ENCODE measurements at places on chromosomes 6 and 20. TPM values are rescaled to one million over a fixed set of nuclear protein-coding genes. Genes with fewer than 3 reads are reported as not detected.

The TTLL9 gene
- total RNA-seq = 0.37 TPM

The RAET1L gene
- total RNA-seq = not detected

The BPIFB4 gene
- not detected for total RNA-seq

The CYP39A1 gene
- total RNA-seq = 0.85 TPM

The BNIP5 gene
- not detected for total RNA-seq

Data from spleen (tissue), 13 donors.